ENCODE measurements at places on chromosomes 7 and 10.

GRCh38 chr10:8312781-8313180 is 258.3 kb downstream of the GATA3 start:
- no peak for DNase-seq

GRCh38 chr7:33128631-33128989 is 754 bp upstream of the BBS9 start:
- no peak for DNase-seq

DNA sequence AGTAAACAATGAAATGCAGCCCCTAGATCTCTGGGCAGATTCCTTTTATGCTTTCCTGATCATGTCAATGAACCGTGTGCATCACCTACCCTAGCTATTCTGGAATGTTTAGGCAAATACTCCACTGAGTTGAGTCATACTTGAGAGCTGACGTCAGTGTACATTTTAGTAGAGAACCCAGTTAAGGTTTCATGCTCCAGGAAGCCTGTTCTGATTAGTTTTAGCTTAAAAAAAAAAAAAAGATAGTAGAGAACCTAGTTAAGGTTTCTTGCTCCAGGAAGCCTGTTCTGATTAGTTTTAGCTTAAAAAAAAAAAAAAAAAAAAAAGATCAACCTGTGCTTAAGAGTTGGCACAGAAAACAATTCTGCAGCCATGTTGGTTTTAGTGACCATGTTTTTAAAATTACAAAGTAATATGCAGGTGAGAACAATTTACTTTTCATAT is 3.7 kb upstream of the MCU start:
- no peak for DNase-seq

- no peak for DNase-seq
Observed at GRCh38 chr7:16293669-16294425, 127.5 kb downstream of the CRPPA start.

DNA sequence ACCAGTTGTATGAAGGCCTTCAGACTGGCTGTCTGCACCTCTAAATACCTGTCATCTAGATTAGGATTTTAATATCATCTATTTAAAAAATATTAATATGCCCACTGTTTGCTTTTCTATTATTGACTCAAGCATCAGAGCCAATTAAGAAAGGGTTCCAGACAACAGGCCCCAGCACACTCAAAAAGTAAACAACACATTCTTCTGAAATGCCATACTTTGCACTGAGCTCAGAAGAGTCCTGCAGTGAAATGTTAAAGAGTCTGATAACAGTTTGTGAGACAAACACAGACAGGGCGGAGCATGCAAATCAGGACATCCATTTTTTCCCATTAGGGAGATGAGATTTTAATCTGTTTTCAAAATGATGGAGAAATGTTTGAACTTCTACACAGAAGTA is 45.9 kb upstream of the KLF6 start:
- DNase-seq, result no peak

All from stimulated activated effector memory CD8-positive, alpha-beta T cell treated with anti-CD3 and anti-CD28 coated beads, Interleukin-12 subunit alpha, Interleukin-12 subunit beta, amount 100 ng/mL, for 72 hours (primary cell).